ENCODE measurements at places on chromosomes 5 and 9.

GRCh38 chr5:135095871-135096270 lies 61.8 kb upstream of the PITX1 start:
- peak; percentile 45 for DNase-seq

- no peak for DNase-seq
These were observed 115.8 kb downstream of the RXRA start for GRCh38 chr9:134442085-134442474.

DNA sequence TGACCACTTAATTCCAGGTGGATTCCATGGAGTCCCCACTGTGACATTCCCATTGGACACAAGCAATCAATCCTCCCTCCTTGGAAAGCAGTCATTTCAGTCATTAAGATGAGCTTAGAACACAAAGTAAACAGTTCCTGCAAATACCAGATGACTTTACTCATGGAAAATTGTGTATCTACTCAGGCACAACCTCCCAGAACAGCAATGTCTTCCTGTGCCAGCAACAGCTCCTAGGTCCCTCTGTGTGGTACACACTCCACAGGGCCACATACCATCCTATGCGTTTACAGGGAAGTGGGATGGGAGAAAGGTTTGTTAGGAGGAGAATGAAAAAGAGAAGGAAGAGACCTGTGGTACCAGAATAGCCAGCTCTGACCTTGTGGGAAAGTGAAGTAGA lies 53.7 kb downstream of the MTMR12 start:
- DNase-seq: no peak

DNA sequence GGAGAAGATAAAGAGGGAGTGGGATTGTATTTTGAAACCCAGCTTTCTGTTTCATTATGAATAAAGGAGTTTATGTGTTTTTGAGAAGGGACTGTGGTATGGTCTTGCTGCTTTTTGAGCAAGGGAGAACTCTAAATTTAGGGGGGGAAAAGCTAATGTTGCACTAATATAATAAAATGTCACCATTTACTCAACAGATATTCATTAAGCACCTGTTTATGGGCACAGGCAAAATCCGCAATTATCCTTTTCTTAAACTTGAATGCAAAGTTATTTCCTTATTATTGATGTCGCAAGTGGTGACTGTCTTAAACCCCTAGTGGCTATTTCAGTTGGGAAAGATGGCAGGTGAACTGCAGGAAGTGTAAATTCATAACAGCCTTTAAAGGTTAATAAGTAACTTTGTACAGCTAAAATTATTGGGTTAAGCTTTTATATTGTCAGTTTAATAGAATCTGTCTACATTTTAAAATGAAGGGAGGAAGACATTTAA lies 1.5 kb downstream of the CDC42SE2 start:
- no peak for DNase-seq

- no peak for DNase-seq
These were observed 323.8 kb upstream of the ADCY2 start for GRCh38 chr5:7072188-7072587.

DNA sequence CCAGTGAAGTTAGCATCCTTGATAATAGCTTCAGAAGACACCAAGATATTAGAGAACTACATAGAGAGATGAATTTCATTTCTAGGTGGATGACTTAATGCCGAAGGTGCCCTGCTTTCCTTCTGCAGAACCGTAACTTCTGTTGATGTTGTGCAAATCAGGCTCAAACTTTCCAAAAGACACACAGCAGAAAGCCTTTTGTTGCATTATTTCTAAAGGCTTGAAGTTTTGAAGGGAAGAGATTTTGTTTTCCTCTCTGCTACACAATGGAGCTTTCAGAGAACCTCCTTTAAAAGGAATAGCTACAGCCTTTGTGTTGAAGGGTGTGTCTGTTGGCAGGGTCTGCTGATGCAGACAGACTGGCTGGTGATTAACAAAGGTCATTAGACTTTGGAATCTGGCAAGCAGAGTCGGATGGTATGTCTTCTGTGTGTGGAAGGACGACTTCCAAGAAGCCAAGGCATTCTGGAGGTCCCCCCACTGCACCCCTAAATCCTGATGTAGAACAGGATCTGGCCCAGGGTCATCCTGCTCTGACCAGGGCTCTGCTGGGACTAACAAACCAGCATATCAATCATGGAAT lies 57.8 kb downstream of the ZNF462 start:
- DNase-seq: no peak

DNA sequence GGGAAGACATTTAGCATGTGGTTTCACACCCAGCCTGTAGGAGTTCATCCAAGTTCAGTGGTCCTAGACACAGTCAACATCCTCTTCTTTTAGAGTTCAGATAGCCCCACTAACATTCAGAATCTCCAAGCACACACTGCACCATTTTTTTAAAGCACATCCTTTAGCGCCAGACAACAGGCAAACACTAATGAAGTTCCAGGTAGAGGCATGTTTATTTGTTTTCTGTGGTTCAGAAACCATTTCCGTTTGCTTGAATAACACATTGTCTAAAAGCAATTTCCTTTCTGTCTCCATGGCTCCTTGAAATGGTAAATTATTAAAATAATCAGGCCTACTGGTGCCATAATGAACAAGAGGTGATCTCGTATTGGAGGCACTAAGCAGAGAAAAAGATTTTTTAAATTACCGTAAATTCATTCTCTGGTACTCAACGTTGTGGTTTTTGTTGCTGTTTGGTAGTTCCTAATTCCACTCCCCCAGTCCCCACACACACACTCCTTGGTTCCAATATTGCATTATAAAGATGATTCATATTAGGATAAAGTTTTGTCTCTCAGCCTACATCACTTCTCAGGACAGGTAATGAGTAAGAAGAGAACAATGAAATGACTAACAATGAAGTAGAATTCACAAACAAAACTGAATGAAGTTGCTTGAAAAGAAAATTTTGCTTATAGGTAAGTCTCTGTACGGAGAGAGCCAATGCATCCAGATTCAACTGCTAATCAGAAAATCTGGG lies 153.1 kb downstream of the PCSK1 start:
- no peak for DNase-seq

GRCh38 chr5:74294231-74294705 lies 346.3 kb downstream of the ENC1 start:
- DNase-seq: no peak

DNA sequence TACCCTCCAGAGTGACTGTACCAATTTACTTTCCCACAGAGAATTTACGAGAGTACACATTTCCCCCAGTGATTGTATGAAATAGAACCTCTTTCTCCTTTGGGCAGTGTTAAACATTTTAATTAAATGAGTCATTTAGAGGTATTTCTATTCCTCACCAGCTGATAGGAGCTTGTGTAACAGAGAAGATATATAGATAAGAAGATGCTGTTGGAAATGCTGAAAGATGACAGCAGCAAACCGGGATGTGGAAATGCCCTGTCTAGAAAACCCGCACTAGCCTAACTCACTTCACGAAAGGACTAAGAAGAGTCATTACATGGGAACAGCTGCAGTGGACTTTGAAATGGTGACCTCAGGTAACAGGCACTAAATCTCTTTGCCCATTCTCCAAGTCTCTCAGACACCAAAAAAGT lies 68.3 kb downstream of the LPAR1 start:
- no peak for DNase-seq

GRCh38 chr5:102668220-102668932 lies 86.7 kb upstream of the PAM start:
- DNase-seq: no peak

GRCh38 chr9:126236273-126236672 lies 90.4 kb upstream of the MVB12B start:
- no peak for DNase-seq

DNA sequence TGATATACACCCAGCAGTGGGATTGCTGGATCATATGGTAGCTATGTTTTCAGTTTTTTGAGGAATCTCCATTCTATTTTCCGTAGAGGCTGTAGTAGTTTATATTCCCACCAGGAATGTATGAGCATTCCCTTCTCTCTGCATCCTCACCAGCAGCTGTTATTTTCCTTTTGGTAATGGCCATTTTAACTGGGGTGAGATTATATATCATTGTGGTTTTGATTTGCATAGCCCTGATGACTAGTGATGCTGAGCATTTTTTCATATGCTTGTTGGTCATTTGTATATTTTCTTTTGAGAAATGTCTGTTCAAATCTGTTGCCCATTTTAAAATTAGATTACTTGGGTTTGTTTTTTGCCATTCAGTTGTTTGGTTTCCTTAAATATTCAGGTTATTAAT lies 11.2 kb upstream of the PPIC start:
- DNase-seq: no peak

DNA sequence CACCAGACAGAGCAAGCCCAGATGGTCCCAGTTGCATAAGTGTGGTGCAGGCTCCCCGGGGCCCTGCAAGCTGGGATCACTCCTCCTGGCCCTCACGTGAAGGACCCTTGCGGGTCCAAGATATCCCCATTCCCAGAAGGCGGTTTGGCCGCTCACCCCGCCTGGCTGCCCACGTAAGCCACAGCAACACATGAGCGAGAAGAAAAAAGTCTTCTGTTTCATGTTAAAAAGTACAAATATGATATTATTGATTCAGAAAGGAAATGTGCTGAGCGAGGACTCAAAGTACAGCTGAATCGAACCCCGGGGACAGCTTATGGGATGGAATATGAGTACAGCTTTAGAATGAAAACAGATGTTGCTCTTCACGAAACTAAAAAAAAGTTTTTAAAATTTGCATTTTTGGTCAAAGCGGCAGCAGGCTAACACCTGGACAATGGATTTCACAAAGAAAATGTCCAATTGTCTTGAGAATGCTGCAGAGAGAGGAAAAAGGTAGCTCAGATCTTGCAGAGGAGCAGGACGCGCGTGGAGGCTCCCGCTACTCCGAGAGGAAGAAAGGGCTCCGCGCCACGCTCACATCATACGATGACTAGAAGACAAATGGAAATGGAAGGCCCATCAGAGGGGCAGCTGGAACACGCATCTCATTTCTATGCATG lies 427.6 kb downstream of the IRX1 start:
- DNase-seq: no peak

- DNase-seq: no peak
These were observed 234.0 kb upstream of the NMUR2 start for GRCh38 chr5:152638996-152639552.

DNA sequence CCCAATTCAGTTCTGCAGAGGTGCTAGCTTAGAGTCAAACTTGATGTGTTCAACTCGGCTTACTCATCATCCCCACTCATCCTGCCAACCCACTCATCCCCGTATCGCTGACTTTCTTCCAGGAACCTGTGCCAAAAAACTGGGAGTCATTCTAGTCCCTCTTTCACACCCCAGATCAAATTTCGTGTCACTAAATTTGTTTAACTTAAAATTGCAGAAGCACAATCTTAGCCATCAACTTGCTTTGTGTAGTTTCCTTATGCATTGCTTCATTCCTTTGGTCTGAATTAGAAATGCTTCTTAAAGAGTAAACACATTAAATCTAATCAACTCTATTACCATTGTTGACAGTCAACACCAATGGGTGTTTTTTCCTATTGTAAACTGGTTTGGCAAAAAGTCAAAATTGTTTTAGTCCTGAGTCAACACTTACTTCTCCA lies 162.4 kb downstream of the TTC39B start:
- no peak for DNase-seq

GRCh38 chr5:83285661-83286398 lies 185.7 kb upstream of the VCAN start:
- no peak for DNase-seq

DNA sequence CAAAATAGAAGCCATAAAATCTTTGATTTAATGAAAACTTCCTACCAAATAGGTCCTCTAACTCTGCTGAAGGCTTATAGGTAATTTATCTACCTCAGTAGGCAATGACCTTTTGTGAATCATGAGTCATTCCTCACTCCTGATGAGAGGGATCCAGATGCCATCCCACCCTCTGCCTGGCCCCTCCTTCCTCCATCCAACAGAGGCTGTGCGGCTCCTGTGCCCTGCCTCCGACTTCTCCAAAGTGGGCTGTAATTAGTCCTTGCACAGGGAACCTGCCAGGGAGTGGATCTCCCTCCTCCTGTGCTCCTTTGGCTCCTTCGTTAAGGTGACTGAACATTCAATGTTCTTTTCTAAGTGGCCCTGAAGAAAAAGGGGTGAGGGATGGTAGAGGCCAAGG lies 213.9 kb upstream of the TBCA start:
- DNase-seq: no peak

GRCh38 chr9:88852794-88853193 lies 138.5 kb upstream of the S1PR3 start:
- DNase-seq: no peak

DNA sequence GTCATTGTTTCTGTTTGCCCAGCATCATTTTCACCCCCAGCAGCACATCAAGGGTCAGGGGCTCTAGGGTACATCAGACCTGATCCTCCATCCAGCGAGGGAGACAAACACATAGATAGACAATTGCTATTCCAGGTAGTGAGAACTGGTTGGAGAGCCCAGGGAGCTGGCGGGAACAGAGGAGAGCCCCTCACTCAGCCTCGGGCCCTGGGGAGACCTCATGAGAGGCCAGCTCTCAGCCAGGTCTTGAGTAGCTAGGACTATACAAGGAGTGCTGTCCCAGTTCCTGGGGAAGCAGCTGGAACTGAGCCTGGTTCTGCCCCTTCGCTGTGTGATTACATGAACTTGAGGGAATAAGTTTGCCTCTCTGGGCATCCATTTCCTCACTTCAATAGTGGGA lies 80.3 kb downstream of the HRH2 start:
- DNase-seq: no peak

GRCh38 chr9:35431467-35431866 lies 58.4 kb upstream of the RUSC2 start:
- no peak for DNase-seq

GRCh38 chr5:40416098-40416497 lies 263.6 kb upstream of the PTGER4 start:
- DNase-seq: no peak

DNA sequence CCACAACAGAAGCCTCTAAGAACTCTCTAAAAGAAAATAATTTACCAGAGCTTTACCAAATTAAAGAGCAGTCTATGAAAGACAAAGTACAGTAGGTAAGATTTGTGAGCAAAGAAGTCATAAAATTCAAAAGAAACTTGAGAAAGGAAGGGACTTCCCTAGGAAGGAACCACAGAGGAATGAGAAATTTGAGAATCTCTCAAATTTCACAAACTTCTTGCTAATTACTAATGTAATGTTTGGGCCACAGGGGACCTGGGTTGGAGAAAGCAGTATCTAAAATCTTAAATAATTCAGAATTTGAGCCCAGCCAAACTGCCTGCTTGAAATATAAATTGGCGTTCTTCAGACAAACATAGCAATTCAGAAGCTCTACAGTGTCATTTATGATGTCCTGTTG lies 225.0 kb upstream of the PRR16 start:
- DNase-seq: no peak
